ENCODE measurements at places on chromosomes 12 and 14.

GRCh38 chr12:116483959-116484750 lies 75.0 kb upstream of the MAP1LC3B2 start:
- no peak for DNase-seq

DNA sequence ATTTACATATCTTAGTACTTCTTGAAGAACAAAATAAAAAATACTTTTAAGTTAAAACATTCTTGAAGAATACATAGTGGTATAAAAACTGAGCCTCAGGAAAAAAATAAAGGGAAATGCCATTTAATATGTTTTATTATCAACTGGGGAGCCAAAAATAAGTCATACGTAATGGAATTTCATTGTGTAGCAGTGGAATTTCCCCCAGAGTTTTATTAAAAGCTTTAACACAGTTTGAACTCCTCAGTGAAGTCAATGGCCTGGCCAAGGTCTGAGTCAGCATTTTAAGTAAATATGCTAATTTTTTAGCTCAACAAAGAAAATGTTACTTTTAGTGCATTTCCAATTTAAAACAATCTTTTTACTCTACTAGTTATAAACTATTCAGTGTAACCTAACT lies 350.1 kb upstream of the ATP2B1 start:
- DNase-seq: peak; percentile 85

- DNase-seq: no peak
Observed at GRCh38 chr14:34211732-34212131, 250.3 kb downstream of the SPTSSA start.

DNA sequence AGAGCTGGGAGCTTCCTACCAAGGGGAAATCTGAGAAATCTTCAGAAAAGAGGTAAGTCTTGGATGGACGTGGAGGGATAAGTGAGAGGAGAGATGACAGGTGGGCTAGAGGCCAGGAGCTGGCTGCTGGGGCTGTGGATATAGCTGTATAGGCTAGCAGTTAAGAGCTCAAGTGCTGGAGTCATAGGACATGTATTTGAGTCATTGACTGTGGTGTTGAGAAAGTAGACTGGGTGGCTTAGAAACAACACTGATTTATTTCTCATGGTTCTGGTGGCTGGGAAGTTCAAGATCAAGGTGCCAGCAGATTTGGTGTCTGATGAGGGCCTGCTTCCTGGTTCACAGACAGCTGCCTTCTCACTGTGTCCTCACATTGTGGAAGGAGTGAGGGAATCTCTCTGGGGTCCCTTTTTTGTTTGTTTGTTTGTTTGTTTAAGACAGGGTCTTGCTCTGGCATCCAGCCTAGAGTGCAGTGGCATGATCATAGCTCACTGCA lies 151.1 kb upstream of the FUT8 start:
- no peak for DNase-seq
